ENCODE measurements at places on chromosomes 5 and 9. TPM values are rescaled to one million over a fixed set of nuclear protein-coding genes. Genes with fewer than 3 reads are reported as not detected.

- H3K27ac ChIP-seq, result no peak overlapping the region
- no peak overlapping the region for H3K4me3 ChIP-seq
- H3K36me3 ChIP-seq, result no peaks in the 10 kb centered on the region
- H3K4me1 ChIP-seq, result no peaks in the 10 kb centered on the region
- H3K27me3 ChIP-seq, result no peaks in the 10 kb centered on the region
Observed at GRCh38 chr9:126125577-126125976, 201.1 kb upstream of the MVB12B start.

OR1L8 gene
- not detected for total RNA-seq

DNA sequence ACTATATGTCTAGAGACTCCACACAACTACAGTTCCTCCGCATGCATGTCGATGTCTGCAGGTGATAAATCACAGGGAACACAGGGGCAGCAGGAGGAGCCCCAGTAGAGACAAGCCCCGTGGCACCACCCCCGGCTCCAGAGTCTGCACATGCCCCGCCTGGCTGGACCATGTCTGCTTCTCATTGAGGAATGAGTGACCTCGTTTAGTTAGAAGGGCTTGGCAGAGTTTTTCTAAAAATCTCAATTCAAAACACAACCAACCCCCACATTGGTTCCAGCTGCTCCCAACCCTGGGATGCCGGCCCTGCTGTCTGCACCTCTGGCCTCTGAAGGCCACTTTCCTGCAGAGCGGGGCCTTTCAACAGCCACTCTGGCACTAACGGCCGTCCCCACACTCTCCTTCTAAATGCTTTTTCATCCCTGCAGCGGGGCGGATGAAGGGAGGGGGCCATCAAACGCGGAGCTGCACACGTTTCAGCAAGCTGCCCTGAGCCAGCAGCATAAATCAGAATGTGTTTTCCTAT is 106.3 kb downstream of the ROR2 start:
- H3K4me3 ChIP-seq, result no peak overlapping the region
- H3K4me1 ChIP-seq, result no peaks in the 10 kb centered on the region
- H3K27me3 ChIP-seq, result no peaks in the 10 kb centered on the region
- DNase-seq, result no peak

GCNT4 gene
- 1.4 TPM for total RNA-seq

All from CD8-positive, alpha-beta memory T cell (primary cell).